NCI-H187 (cell line): ENCODE measurements at places on chromosomes 5 and 9.

GRCh38 chr5:121963392-121963791, 1.6 kb downstream of the SRFBP1 start:
- no peak for DNase-seq

- DNase-seq = no peak
Observed at GRCh38 chr9:6450641-6451375, 37.8 kb downstream of the UHRF2 start.

- no peak for DNase-seq
Observed at GRCh38 chr9:13717322-13718054, 438.0 kb upstream of the MPDZ start.

GRCh38 chr5:163379298-163380155, 57.9 kb upstream of the CCNG1 start:
- DNase-seq = no peak

- DNase-seq = no peak
Observed at GRCh38 chr5:164433106-164433870, 927.9 kb downstream of the MAT2B start.

DNA sequence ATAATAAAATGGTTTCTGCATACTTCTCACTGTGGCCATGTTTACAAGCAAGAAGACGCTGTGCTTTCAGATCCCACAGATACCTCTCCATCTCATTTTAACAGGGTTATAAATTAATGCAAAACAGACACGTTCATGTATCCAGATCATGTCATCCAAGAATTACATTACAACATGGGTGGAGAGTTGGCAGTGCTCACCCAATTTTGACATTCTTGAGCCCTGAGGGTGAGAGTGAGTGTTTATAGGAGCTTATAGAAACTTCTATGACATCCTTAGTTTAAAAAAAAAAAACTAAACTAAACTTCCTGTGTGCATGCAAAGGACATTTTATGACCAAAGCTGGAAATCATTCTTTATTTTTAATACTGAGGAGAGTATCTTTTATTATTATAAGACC, 9.1 kb downstream of the PRKACG start:
- no peak for DNase-seq

DNA sequence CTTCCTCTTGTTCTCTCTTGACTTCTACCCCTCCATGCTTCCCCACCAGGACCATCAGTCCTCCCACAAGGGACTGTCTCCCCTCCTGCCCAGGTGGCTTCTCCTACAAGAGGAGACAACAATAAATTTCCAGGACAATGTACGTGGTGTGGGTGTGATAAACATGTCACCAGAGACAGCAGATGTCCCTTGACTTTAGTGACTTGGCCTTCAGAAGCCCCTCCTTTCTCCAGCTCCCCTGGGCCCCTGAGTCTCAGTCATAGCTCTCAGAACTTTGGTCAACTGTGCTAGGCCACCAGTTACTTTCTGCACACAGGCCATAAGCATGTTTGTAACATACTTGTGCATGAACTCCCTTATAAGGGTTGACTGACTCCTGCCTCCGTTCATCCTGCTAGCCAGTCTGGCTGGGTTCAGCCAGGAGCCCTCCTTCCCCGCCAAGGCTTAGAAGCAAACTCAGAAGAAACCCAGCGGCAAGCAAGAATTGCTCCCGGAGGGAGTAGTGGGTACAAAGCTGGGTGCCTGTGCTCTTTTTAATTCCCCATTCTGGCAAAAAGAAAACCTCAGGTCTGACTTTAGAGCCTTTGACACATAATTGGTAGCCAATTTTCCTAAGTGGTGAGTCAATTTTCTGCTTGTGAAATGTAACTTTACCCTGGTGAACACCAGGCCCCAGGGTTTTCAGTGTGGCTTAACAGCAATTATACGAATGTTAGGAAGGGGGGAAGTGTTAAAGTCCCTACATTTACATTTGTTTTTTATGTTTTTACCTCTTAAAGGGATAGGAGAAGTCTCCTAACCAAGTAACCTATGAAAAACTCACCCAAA, 49.2 kb downstream of the EBF1 start:
- no peak for DNase-seq

DNA sequence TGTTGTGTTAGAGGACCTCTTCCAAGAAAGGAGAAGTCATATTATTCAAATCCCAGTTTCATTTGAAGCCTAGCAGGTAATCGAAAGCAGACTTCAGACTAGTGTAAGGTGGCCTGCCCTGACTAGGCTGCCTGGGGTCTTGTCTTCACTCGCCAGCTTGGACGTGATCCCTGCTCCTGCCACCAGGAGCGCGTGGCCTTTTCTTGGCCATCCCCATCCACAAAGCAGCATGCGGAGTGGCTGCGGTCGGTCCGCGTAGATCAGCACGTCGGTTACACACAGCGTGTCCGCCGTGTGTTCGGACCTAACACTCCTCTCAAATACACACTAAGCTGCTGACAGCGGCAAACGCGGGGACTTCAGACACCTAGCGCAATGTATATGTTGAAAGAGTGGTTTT, 37.3 kb downstream of the CFAP77 start:
- DNase-seq = no peak

DNA sequence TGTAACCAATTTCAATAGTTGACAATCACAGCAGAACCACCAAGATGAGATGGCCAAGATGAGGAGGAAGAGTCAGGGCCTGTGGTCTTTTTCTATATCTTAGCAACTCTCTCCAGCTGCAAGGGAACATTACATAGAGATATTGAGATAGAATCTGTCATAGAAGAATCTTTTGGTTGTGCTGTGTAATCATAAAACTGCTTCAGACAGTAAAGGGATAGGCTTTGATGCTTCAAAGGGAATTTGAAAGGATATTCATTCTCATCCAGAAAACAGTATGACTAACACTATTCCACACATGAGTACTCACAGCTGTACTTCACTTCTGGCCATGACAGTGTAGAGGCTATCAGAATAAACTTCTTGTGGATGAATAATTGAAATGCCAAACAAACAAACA, 145.9 kb downstream of the YIPF5 start:
- no peak for DNase-seq
